ENCODE measurements at places on chromosomes 13 and 19.

- DNase-seq, result peak; percentile 99
Observed at GRCh38 chr19:14117668-14118164, at the start of gene PRKACA. Gene PRKACA (minus strand): TSS chr19:14117762. CDS start chr19:14117547, 215 bp downstream.

- DNase-seq, result no peak
Observed at GRCh38 chr13:91278888-91279287, 68.6 kb upstream of the MIR17HG start.

DNA sequence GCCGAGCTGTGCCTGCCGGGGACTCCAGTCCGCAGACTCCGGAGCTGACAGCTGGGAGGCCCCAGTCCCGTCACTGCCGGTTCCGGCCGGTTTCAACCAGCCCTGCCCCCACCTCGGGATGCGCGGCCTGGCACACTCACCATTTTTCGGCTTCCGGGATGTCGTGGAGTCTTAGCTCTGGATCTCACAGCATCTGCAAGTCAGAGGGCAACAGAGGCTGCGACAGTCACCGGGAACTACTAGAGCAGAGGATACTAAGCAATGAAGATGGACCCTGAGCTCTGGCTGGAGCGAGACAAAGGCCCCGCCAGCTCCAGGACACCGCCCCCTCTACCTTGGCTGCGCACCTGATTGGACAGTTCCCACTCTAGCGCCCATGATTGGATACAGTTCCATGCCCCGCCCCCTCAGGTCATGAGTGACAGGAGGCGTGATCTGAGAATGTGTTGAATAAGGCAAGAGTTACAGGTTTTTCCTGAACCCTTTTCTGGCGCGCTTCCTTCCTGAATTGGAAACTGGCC lies at the start of gene ZNF682:
ZNF682 (minus strand) TSS at position 303 of the 521 bp plus-strand sequence; CDS start at position 143, 160 bp downstream.
- DNase-seq, result peak; percentile 81

- no peak for DNase-seq
Observed at GRCh38 chr19:18167011-18167410, 6.6 kb upstream of the IFI30 start.

DNA sequence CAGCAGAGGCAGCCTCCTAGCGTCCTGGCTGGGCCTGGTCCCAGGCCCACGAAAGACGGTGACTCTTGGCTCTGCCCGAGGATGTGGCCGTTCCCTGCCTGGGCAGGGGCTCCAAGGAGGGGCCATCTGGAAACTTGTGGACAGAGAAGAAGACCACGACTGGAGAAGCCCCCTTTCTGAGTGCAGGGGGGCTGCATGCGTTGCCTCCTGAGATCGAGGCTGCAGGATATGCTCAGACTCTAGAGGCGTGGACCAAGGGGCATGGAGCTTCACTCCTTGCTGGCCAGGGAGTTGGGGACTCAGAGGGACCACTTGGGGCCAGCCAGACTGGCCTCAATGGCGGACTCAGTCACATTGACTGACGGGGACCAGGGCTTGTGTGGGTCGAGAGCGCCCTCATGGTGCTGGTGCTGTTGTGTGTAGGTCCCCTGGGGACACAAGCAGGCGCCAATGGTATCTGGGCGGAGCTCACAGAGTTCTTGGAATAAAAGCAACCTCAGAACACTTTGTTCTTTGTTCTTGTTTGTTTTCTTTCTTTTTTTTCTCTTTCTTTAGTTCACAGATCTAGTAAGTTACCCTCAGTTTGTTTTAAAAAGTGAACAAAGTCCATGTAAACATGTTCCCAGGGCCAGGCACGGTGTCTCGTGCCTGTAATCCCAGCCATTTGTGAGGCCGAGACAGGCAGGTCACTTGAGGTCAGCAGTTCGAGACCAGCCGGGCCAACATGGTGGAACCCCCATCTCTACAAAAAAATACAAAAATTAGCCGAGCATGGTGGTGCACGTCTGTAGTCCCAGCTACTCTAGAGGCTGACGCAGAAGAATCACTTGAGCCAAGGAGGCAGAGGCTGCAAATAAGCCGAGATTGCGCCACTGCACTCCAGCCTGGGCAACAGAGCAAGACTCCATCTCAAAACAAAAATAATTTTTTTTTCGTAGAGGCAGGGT lies 10.2 kb downstream of the ANGPTL4 start:
- DNase-seq, result no peak

GRCh38 chr13:28755546-28755870 lies 36.7 kb upstream of the SLC46A3 start:
- DNase-seq, result no peak

- no peak for DNase-seq
Observed at GRCh38 chr19:32627714-32628270, 46.8 kb downstream of the PDCD5 start.

- no peak for DNase-seq
Observed at GRCh38 chr19:3646336-3647092, 19.9 kb upstream of the CACTIN start.

DNA sequence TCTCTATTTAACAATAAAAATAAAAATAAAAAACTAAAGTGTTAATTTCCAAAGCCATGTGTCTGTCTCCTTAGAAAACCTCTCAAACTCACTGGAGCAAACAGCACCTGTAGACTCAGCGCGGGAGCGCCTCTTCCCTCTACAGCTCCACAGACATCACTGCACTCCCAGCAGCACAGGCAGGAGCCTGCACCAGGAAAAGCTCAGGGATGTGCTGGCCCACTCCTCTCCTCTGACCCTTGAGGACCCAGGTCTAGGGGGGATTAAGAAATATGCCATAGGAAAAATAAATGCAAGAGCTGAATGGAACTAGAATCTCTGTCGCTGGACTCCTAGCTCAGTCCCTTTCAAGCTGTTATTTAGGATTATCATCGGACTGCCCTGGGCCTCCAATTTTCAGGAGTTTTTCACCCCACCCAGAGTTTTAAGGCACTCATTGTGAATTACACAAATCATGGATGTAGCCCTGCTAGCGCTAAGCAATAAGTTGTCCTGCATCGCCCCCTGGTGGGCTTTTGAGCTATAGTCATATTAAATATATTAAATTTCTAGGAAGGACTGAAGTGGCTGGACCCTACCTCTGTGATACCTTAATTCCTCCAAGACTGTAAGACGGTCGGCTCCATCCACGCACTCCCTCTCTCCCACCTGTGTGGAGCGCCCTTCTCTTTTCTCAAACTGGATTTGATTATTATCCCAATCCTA lies 333.9 kb downstream of the UQCRFS1 start:
- peak; percentile 19 for DNase-seq

DNA sequence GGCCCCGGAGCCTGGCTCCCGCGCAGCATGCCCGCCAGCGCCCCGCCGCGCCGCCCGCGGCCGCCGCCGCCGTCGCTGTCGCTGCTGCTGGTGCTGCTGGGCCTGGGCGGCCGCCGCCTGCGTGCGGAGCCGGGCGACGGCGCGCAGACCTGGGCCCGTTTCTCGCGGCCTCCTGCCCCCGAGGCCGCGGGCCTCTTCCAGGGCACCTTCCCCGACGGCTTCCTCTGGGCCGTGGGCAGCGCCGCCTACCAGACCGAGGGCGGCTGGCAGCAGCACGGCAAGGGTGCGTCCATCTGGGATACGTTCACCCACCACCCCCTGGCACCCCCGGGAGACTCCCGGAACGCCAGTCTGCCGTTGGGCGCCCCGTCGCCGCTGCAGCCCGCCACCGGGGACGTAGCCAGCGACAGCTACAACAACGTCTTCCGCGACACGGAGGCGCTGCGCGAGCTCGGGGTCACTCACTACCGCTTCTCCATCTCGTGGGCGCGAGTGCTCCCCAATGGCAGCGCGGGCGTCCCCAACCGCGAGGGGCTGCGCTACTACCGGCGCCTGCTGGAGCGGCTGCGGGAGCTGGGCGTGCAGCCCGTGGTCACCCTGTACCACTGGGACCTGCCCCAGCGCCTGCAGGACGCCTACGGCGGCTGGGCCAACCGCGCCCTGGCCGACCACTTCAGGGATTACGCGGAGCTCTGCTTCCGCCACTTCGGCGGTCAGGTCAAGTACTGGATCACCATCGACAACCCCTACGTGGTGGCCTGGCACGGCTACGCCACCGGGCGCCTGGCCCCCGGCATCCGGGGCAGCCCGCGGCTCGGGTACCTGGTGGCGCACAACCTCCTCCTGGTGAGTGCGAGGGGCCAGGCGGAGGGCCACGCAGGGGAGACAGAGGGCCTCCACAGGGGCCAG lies at the start of gene KL:
KL (plus strand) TSS at position 10 of the 909 bp plus-strand sequence; CDS start at position 28, 18 bp downstream.
- DNase-seq, result no peak

- no peak for DNase-seq
Observed at GRCh38 chr19:9671655-9672054, 3.2 kb downstream of the ZNF562 start.

GRCh38 chr13:48817166-48817802 lies 158.4 kb upstream of the FNDC3A start:
- no peak for DNase-seq

- no peak for DNase-seq
Observed at GRCh38 chr19:54172471-54173358, at the start of gene TMC4. Gene TMC4 (minus strand): TSS chr19:54173160. CDS start chr19:54173117, 43 bp downstream.

- no peak for DNase-seq
Observed at GRCh38 chr13:63425131-63425530, 2009.5 kb upstream of the PCDH20 start.

- DNase-seq, result no peak
Observed at GRCh38 chr19:46471116-46471733, at the start of gene PNMA8A. Gene PNMA8A (minus strand): TSS chr19:46471563. CDS start chr19:46471035, 528 bp downstream.

DNA sequence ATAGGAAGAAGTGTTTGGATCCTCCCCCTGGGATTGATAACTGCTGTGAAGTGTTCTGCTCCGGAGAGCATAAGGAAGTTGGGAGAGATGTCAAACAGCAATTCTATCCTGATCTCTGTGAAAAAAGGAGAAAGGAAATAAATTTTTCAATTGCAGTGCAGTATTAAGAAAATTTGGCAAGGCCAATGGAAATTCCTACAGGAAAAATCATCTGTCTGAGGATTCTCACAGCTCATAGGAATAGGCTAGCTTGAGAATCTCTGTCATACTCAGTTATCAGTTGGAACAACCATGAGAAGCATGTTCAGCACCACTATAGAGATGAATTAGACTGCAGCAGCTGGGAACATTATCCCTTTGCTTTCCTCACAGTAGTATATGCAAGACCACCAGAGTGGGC lies 1238.9 kb upstream of the MIR17HG start:
- no peak for DNase-seq

GRCh38 chr13:88000239-88000638 lies 329.1 kb downstream of the SLITRK5 start:
- DNase-seq, result no peak

DNA sequence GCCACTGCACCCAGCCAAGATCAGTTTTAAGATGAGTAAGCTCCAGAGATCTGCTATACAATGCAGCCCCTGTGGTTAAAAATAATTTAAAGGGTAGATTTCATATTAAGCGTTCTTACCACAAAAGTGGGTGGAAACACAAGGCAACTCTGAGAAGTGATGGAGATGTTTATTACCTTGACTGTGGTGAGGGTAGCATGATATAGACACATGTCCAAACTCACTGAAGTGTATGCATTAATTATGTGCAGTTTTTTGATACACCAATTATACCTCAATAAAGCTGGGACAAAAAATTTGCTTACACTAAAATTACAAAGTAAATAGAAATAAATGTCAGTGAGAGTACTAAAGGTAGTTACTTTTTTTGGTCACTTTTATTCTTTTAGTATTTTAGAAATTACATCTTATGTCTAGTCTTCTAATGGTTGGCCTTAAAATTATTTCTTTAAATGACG lies 696.5 kb downstream of the UQCRFS1 start:
- DNase-seq, result no peak

DNA sequence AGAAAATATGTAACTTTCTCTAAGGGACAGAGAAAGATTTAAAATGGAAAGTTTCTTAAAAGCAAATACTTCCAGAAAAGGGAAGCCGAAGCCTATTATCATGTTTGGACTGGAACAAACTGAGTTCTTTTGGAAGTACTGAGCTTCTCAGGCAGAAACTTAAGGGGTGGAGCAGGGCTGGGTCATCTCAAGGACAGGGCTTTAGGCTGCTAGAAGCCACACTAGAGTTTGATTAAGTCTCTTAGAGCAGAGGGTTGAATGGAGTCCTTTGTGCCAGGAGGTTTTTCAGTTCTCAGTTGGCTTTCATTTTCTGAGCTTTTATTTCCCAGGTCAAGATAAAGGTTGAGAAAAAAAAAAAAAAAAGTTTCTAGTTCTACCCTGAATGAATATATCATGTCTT lies 432.7 kb downstream of the SLITRK5 start:
- no peak for DNase-seq

GRCh38 chr13:47147812-47148119 lies 250.9 kb upstream of the HTR2A start:
- no peak for DNase-seq

- DNase-seq, result no peak
Observed at GRCh38 chr13:35144166-35144890, 202.3 kb downstream of the NBEA start.

GRCh38 chr19:9995084-9995483 lies 15.2 kb downstream of the COL5A3 start:
- DNase-seq, result no peak

DNA sequence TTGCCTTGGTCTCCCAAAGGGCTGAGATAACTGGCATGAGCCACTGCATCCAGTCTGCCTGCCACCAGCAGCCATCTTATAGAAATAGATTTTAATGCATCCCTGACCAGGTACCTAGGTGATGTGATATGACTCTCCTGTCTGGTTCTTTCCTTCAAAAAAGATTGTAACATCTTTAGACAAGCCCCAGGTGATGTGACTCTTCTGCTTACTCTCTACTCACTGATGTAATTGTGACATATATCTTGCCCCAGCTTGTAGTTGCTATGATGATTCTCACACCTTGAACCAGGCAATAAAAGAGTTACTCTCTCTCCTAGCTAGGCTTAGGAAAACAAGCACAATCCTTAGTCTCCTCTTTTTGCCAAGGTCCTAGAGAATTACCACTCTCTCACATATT lies 30.6 kb upstream of the ZNF681 start:
- DNase-seq, result no peak

DNA sequence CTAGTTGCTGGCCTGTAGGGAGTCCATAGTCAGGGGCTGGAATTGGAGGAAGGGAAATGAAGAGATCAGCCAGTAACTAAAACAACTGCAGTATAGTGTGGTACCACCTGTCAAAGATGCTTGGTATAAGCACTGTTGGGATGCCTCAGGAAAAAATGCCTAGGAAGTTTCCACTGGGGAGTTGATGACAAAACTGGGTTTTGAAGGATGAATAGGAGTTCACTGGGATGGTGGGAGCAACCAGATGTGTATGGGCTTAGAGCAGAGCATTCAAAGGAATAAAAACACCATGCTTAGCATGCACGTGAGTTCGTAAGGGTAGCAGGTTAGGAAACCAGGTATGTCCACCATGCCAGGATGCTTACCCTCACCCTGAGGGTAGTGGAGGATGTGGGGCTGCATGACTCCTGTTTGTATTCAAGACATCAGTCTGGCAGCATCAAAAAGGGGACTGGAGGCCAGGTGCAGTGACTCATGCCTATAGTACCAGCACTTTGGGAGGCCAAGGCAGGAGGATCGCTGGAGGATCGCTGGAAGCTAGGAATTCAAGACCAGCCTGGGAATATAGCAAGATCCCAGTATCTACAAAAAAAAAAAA lies 7.1 kb downstream of the CATSPERD start:
- DNase-seq, result no peak

- DNase-seq, result no peak
Observed at GRCh38 chr13:76461999-76462398, 424.2 kb downstream of the KCTD12 start.

DNA sequence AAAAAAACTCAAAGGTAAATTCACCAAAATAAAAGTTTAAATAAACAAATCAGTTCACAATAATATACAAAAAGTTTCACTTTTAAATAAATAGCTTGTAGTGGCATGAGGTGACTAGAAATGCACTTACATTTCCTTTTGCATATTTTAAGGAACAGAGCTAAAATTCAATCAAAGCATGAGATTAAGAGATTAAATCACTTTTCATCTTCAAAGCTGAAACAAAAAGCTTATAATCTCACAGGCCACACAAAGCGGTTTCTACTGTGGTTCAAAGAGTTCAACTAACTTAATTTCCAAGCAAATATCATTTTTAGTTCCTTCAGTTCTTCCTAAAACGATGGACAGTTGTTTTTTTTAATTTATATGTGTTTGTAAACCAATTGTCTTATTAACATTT lies 38.9 kb downstream of the TSC22D1 start:
- DNase-seq, result no peak
